Activated CD8-positive, alpha-beta memory T cell treated with anti-CD3 and anti-CD28 coated beads, Interleukin-2, amount 10 ng/mL, durations not matched to agents 7 days and 5 days (primary cell): ENCODE measurements at places on chromosomes 6 and 20.

DNA sequence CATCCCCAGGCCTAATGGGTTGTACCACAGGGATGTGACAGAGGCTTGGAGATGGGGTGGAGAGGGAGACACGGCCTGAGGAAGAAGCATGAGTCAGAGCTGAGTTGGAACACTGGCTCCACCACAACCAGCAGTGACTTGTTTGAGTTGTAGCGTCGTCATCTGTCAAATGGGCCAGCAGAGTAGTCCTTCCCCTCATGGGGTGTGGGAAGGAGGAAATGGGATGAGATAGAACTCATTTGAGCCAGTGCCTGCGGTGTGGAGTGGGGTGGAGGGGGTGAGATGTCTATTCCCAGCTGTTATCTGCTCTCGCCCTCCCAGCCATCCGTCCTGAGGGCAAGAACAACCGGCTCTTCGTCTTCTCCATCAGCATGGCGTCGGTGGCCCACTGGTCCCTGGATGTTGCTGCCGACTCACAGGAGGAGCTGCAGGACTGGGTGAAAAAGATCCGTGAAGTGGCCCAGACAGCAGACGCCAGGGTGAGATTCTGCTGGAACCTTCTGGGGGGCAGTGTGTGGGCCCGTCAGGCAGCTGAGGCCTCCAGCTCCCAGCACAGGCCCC is 32.5 kb downstream of the PLCG1 start:
- DNase-seq = no peak

GRCh38 chr6:131251590-131252199 is 116.4 kb downstream of the AKAP7 start:
- no peak for DNase-seq

DNA sequence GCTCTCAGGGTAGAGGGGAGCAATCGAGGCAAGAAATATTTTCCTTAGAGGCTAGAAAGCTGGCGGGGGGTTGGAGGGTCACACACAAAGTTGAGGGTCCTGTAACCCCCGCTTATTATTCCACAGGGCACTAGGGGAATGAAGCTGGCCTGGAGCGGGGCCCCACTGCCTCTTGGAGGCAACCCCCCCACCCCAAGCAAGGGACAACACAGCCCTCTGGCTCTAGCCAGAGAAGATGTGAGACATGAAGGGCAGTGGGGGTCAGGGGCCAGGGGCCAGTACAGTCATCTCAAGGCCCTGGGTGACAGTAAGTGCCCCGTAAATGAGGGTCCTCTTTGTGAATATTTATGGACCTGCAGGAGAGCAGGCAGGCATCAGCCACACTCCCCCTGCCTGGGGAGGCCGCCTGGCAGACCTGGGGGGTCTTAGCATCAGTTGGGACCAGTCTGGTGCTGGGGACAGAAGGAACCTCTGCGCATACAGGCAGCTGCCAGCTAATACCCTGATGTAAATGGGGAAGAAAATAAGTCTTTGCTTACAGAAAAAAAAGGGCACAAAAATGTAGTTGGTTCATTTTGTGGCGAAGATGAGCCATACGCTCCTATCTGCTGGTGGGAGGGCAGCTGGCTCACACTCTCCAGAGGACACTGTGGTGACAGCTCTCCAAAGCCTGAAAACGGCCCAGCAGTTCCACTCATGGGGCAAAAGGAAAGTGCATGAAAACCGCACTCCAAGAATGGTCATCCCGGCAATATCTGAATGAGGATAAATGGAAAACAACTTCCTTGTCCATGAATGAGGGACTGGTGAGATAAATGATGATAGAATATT is 21.9 kb downstream of the SPATA2 start:
- DNase-seq = peak; percentile 69

DNA sequence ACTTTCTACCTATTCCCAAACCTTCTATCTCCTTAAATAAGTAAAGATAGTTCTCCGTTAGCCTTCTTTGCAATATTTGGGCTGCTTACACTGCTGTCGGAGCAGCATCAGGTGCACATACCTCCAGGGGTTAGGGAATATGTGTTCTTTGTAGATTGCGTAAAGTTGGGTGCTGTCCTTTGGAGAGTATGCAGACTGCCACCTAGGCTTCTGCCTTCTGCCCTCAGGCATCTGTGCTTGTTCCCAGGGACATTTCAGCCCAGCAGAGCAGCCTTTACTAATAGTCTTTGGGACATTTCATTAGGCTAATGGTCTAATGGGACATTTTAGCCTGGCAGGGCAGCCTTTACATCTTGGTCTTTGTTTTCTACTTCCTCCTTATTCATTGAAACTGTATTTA is 260.6 kb downstream of the TPBG start:
- no peak for DNase-seq

- no peak for DNase-seq
Observed at GRCh38 chr20:34493646-34494045, 22.6 kb upstream of the DYNLRB1 start.

DNA sequence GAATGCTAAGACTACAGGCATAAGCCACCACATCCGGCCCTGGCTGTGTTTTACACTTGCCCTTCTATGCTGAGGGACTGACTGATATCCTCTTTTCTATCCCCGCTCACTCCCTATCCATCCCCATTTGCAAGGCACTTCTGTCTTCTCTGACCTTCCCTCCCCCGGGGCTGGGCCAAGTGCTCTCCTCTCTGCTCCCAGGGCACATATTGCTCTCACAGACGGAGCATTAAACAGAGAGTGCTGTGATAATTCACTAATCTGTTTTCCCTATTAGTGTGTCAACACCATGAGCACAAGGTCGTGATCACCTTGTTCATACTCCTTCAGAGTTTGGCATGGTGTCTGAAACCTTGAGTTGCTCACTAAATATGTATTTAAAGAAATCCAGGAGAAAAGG is 9.0 kb upstream of the SLC2A12 start:
- no peak for DNase-seq

DNA sequence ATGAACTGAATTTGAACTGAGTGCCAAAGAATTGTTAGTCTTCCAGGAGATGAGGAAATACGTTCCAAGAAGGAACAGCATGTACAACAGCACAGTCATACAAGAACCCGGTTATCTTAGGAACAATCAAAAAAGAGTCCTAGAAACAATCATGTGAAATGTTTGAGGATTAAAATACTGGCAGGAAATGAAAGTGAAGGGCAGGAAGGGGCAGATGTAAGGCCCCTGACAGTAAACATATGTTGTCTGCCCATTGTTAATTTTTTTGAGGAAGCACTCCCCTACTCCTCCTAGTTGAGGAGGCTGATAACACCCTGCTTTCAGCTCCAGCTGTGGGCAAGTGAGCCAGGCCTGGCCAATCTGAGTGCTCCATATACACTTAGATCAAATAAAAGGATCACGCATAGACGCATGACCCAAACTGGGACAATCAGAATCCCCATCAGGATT is 220.9 kb downstream of the HACE1 start:
- DNase-seq = no peak

GRCh38 chr6:157466342-157466648 is 85.3 kb downstream of the ZDHHC14 start:
- DNase-seq = no peak

DNA sequence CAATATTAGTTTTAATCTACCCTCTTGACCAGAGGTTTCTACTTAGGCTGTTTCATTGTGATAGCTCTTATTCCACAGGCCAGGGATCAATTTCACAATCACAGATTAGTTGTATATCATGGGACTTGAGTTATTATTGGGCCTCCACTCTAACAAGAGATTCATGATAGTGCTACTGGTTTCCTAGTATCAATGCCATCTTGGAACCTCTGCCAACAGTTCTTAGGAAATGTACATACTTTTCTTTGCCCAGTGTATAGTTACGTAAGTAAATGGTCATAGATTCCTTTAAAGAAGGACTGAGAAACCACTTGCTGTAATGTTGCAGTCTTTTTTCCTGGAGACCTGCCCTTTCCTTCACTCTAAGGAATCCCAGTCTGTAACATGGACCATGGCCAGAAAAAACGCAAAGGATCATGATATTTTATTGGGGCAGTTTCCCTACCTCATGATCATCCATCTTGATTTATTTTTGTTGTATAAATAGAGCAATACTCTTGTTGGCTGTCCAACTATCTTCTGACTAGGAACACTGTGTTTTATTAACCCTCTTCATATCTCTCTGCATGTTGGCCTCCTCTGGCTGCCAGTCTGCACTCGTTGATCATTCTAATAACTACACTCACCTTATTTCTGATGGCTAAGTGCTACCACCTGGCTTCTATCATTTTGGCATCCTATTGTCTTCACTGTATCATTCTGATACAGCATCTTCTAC is 38.0 kb upstream of the VGLL2 start:
- no peak for DNase-seq

DNA sequence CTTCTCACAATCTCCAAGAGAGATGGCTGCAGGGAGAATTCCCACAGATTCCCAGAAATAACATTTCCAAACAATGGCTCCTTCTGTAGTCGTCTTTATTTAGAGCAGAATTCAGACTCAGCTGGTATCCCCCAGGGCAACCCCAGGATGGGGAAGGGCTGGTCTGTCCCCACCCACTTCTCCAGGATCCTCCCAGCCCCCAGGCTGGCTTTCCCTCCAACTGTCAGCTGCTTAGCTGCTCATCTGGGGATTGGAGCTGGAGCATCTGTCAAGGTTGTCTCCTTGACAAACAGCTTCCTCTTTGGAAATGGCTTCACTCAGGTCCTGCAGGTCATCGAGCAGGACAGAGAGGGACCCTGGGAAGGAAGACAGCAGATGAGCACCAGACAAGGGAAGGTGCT is 3.5 kb upstream of the PSORS1C2 start:
- DNase-seq = no peak

GRCh38 chr6:89887452-89888137 is 6.7 kb upstream of the GJA10 start:
- no peak for DNase-seq

GRCh38 chr20:50065325-50065615 is 47.7 kb downstream of the UBE2V1 start:
- DNase-seq = no peak

DNA sequence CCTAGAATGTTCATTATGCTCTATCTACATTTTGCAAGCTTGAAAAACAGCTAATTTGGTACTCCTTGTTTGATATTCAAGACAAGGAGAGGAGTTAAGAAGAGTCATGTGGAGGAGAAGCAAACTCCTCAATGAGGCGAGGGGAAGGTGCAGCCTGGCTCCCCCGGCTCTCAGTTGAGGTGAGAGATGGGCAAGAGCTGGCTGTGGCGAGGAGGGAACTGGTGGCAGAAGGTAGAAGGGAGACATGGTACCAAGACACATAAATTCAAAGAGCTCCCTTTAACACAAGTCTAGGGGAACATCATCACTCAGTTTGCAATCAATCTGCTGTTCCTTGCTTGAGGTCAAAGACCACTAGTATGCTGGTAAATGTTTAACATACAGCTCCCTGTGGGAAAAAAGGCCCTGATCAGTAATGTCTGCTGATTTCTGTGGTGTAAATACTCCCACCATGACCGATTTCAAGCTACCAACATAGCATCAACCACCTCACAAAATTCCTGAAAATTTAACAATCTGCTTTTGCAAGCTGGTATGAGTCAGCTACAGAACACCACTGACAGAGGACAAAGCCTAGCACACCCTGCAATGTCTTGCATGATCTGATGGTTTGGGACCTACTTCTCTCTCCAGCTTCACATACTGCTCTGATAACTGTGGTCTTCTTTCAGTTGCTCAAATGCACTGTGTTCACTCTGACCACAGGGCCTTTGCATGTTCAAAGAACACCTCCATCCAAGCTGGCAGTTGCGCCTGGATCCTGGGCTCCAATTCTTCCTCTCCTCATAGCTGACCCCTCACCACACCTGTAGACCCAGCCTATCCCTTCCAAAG is 516.3 kb upstream of the CHD6 start:
- no peak for DNase-seq

DNA sequence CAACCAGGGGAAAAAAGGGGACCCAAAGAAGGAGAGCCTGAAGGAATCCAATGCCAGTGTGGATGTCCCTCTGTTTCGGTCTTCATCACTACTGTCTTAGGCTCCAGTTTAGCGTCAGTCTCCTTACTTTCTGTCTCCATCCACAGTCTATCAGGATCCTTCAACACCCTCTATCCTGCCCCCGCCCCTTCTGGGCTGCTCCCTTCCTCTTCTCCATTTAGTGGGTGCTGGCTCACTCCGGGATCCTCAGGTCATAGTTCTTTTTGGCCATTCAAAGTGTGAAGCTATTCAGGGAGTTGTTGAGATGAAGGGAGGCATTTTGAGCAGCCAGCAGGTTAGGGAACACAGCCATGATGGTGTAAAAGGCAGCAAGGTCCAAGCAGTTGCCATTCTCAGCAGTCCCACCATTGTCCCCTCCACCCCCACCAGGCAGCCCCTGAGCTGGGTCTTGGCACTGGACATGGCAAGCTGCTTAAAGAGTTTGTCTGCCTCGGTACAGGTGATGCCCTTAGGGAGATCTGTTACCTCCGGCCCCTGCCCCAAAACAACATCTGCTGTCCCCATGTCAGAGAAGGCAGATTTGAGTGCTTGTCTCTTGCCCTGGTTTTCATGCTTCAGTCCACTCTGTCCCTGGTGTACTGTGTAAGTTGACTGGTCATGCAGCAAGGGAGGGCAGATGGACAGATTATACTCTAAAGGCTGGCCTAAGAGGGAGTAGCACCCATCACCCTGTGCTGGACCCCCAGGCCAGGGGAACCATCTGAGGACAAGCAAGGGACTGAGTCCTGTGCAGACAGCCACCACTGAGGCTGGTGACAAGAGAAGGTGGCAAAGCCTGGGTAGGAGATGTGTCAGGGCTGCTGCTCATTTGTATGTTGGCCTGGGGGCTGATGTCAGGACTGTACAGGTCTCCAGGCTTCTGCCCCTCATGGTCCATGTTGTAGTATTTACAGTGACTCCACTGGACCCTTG is 842.0 kb downstream of the HACE1 start:
- no peak for DNase-seq

DNA sequence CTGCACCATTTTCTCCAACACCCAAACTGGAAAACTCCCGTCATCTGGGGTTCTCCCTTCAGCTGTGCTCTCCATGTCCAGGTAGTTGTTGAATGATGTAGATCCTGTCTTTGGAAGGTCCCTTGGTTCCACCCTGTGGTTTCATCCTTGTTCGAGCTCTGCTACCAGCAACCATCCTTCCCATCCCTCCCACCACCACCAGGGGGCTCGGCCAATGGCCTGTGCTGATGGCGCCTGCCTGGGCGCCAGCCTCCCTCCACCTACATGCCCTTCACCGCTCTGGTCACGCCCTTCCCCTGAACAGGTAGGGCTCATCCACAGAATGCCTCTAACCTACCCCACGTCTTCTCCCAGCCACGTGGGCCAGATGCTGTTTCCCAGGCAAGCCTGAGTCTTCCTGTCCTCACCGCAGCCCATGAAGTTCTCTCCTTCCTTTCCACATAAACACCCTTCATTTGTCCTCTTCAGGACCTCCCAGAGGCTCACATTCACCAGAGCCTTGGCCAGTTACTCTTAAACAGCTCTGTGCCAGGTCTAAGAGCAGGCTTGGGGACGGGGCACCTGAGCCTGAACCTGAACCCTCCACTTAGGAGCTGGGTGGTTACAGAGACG is 75.1 kb upstream of the DUSP22 start:
- no peak for DNase-seq
